ENCODE measurements at places on chromosomes 11 and 22.

- DNase-seq, result no peak
Observed at GRCh38 chr22:16721961-16722360, 103.2 kb downstream of the XKR3 start.

DNA sequence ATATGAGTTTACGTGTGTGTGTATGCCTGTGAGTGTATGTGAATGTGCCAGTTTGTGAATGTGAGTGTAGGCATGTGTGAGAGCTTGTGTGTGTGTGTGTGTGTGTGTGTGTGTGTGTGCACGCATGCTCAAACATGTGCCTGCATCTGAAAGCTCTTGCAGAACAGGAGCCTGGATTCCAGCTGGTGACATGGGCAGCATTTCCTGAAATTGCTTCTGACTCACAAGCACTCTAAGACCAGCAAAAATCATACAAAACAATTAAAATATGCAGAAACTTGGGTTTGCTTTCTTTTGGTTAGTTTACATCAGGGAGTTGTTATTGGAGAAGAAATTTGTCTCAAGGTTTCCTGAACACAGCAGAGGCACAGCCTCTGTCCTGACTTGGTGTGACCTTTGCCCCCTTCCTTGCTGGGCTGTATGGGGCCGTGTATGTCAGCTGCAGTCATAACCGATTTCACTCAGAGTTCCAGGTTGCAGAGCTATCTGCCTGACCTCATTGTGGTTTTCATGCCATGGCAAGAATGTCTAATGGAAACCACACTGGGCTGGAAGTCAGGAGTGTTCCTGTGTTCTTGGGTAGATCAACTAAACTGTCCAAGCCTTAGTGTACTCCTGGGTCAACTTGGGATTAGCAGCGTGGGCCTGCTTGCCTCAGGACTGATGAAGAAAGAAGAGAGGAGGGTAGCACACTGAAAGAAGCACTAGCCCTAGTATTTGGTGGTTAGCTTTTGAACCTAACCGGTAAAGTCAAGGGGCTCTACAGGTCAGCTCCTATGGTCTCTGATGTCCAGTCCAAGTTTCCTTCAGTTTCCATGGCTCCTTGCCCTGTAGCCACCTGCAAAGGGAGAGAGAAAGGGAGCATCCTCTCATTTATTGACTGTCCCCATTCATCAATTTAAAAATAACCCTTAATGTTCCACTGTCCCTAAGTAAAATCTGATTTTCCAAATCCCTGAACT lies 143.7 kb downstream of the SNX19 start:
- DNase-seq, result no peak

DNA sequence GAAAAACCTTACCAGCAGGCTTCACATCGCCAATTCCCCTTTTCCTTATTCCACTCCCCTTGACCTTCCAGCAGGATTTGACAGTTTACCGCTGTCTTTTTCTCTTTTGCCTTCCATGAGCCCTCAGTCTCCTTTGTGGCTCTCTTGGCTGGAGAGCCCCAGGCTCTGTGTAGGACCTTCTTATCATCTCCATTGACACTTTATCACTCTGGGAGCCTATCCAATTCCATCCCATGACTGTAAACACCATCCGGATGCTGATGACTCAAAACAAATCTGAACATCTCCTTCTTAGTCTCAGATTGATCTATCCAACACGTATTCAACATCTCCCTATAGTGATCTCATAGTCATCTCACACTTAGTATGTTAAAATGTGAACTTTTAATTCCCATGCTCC lies 36.0 kb downstream of the HTR3A start:
- DNase-seq, result no peak

DNA sequence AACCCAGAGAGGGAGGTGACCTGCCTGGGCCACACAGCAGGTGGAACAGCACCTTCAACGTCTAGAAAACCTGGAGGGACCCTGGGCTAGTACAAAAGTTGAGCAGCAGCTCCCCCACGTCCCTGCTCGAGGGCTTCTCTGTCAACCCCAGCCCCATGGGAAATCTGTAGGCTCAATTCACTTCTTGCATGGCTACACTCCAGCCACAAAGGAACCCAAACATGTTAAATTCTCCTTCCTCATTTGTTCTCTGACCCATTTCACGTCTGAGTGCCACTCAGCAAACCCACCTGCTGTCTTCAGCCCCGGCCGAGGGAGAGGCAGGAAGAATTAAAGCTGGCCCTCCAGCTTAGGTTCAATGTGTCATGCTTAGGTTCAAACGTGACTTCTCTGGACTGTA lies 418.5 kb downstream of the MIAT start:
- no peak for DNase-seq

- DNase-seq, result no peak
Observed at GRCh38 chr11:64796757-64797541, 6.1 kb downstream of the MAP4K2 start.

GRCh38 chr22:42933485-42934091 lies 76.5 kb upstream of the ARFGAP3 start:
- no peak for DNase-seq

- no peak for DNase-seq
Observed at GRCh38 chr11:35047179-35047578, 91.8 kb upstream of the CD44 start.

DNA sequence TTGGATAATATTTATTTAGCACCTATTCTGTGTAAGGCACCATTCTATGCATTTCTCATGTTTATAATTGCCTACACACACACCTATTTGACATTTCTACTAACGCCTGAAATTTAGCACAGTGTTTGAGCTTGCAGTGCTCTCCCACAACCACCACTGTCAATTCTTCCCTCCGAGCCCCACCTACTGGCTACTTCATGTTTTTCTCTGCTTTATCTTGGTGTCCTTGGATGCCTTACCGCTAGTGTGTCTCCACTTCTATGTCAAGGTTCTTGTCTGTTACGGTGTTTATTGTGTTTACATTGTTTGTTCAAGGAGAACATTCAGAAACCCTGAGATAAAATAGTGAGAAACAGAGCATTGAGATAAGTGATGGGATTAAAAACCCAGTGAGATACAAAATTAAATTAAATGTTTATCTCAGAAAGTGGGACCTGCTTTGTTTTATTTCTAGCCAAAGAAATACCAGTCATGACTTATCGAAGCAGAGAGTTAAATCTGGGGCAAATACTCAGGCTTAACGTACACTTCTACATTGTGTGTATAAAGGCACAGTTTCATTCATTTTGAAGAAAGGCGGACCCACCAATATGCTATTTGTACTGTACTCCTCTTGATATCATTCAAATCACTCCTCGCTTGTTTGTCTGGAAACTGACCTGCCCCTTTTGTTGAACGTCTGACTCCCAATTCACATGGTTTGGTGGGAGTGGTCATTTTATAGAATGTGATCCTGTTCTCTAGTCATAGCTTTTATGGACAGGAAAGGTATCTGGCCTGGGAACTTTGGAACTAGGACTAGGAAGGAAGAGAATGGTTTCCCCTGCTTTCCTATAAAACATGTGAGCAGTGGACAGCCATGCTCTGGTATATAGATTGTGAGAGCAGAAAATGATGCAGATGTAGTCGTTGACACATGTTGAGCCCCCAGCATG lies 39.2 kb upstream of the SLC36A4 start:
- DNase-seq, result peak; percentile 78

DNA sequence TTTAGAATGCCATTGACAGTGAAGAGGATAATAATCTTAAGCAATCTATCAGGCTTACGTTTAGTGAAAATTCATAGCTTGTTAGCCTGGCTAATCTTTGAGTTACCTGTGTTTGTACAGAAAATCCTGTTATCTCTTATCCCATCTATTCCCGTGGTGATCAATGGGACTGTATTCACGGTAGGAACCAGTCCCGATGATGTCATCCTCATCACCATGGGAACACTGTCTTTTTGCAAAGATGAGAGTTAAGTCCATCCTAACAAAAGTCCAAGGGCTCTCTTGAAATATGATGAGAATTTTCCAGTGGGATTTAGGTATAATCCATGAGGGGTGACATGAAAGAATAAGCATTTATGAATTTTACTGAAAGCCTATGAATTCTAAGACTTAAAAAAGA lies 762.2 kb downstream of the ETS1 start:
- DNase-seq, result no peak

- DNase-seq, result no peak
Observed at GRCh38 chr11:15884141-15884540, 472.2 kb downstream of the SOX6 start.

- DNase-seq, result no peak
Observed at GRCh38 chr11:61118004-61118403, 15.7 kb downstream of the CD5 start.

DNA sequence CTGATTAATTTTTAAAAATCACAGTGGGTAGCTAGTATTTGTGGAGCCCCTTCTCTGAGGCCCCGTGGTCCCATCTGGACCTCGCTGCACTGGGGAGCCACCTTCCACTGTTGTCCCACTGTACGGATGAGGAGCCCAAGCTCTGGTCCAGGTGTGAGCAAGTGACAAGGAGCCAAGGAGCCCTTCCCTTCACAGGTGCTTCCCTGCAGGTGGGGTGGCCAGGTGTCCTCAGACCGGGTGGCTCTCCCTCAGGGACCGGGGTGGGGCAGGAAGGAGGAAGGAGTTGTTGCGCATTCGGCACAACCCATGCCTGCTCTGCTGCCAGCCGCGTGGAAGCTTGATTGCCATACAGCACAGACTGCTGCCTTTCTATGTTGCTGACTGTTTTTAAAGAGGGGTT lies 10.4 kb upstream of the SEPTIN5 start:
- DNase-seq, result no peak
